H9 (cell line): ENCODE measurements at places on chromosomes 13 and 19. TPM values are rescaled to one million over a fixed set of nuclear protein-coding genes. Genes with fewer than 3 reads are reported as not detected.

Gene ZSCAN5B
- total RNA-seq, result 0.13 TPM in 1 of 2 replicates, not detected in the other

Gene ZNF724
- total RNA-seq, result 52.1 and 56.7 TPM in 2 replicates

Gene TMEM255B
- 2.1 and 2.8 TPM in 2 replicates for total RNA-seq

Gene PSPC1
- total RNA-seq, result 134 and 137 TPM in 2 replicates

Gene PRRG2
- 3.3 and 3.5 TPM in 2 replicates for total RNA-seq

Gene SPACA4
- not detected in 2 replicates for total RNA-seq

DNA sequence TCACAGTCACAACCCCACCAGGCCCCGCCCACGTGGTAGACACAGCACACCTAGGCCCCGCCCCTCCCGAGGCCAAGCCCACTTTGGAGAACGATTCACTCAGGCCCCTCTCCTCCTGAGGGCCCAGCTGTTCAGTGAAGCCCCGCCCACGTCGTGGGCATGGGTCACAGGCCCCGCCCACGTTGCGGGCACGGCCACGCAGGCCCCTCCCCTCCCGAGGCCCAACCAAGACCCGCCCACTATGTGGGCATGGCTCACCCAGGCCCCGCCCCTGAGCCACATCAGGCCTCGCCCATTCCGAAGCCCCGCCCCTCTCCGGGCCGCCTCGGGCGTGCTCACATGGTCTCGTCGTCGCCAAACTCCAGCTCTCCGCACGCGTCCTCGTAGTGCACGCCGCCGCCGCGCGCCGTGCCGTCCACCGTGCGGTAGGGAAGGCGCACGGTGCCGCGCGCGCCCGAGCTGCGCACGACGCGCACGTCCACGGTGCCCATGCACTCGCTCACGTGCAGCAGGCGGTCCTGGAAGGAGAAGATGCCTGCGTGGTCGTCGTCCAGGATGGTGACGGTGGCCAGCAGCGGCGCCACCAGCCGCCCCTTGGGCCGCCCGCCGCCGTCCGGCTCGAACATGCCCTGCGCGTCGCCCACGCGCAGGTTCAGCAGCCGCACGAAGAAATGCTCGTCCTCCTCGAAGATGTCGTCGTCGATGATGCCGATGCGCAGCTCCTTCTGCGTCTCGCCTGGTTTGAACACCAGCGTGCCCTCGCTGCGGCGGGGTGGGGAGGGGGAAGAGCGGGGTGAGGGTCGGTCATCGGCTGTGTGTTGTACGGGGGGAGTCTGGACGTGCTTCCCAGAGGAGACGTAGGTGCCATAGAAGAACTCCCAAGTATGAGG lies 24.0 kb downstream of the SLC8A2 start:
- no peak overlapping the region for H3K27ac ChIP-seq
- H3K27me3 ChIP-seq, result no peaks in the 10 kb centered on the region; the same call in 1 of the 2 replicates
- no peaks in the 10 kb centered on the region; the same call in 1 of the 2 replicates for H3K36me3 ChIP-seq
- peak; percentile 99 for DNase-seq
- H3K4me3 ChIP-seq, result peak overlapping the region; percentile 74

GRCh38 chr13:97751477-97751876 lies 202.0 kb upstream of the IPO5 start:
- no peak overlapping the region for H3K4me3 ChIP-seq
- no peak for DNase-seq
- no peaks in the 10 kb centered on the region for H3K27me3 ChIP-seq
- H3K27ac ChIP-seq, result no peak overlapping the region

- no peak for DNase-seq
- no peaks in the 10 kb centered on the region for H3K27me3 ChIP-seq
- no peak overlapping the region for H3K4me3 ChIP-seq
- no peak overlapping the region for H3K27ac ChIP-seq
- H3K36me3 ChIP-seq, result peaks cover 3% of the 10 kb centered on the region; the same call in 2 of the 3 replicates
- peaks cover 8% of the 10 kb centered on the region; the same call in 1 of the 2 replicates for H3K4me1 ChIP-seq
Observed at GRCh38 chr13:52001120-52001731, 10.0 kb downstream of the ATP7B start.

DNA sequence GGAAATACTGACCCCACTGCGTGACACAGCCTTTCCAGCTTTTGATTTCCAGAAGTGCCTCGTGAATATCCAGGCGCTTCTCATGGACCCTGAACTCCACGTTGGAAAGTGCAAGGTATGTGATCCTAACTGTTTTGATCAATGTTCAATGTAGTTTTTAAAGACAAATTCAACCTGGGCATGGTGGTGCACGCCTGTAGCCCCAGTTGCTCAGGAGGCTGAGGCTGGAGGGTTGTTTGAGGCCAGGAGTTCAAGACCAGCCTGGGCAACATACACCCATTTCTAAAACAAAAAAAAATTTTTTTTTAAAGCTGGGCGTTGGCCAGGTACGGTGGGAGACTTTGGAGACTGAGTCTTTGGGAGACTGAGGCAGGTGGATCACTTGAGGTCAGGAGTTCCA lies 31.3 kb downstream of the CATSPERD start:
- H3K27me3 ChIP-seq, result no peaks in the 10 kb centered on the region
- H3K36me3 ChIP-seq, result no peaks in the 10 kb centered on the region
- no peak for DNase-seq

DNA sequence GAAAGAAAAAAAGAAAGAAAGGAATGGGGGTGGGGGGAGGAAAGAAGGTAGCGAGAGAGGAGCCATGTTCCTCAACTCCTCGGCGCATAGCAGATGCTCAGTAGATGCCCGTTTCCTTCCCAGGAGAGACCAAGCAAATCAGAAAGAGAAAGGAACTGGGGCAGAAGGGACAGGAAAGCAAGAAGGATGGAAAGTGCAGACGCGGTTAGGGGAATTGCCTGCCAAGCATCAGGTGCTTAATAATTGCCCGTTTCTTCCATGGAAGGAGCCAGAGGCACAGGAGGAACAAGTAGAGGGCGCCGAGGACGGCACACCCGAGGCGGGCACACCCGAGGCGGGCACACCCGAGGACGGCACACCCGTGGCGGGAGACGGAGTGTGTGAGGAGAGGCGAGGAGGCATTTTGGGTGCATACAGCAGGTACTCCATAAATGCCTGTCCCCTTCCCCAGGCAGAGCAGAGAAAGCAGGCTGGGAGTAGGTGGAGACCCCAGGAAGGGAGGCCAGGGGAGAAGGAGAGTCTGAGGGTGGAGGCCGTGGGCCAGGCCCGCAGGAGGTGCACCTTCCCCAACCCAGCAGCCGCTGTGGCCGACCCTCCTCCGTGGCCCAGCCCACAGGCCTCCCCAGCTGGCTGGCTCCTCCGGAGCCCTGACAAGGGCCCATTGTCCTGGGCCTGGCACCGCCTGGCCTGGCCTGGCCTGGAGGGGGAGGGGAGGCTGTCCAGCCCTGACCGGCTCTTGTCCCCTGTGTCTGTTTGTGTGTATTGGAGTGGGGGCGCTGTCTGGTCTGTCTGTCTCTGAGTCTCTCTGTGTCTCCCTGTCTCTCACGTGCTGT lies 14.6 kb downstream of the JOSD2 start:
- peaks cover 30% of the 10 kb centered on the region; the same call in 1 of the 2 replicates for H3K27me3 ChIP-seq
- H3K4me1 ChIP-seq, result peaks cover 4% of the 10 kb centered on the region; the same call in 1 of the 2 replicates
- no peaks in the 10 kb centered on the region for H3K36me3 ChIP-seq
- H3K4me3 ChIP-seq, result no peak overlapping the region
- H3K27ac ChIP-seq, result no peak overlapping the region
- DNase-seq, result peak; percentile 71

DNA sequence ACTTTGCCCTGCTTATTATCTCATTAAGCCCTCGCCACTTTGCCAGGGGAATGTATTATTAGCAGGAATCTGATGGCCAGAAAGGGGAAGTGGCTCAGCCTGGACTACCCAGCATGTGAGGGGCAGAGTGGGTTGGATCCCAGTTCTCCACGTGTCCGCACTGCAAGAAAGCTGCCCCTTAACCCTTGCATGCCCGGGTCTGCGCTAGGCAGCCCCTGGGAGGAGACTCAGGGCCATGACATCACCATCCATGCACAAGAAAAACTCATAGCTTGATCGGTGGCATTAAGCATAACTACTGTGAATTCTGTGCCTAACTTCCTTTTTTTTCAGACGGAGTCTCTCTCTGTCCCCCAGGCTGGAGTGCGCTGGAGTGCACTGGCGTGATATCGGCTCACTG lies 8.9 kb downstream of the CACNG8 start:
- H3K36me3 ChIP-seq, result peaks cover 11% of the 10 kb centered on the region
- no peak overlapping the region for H3K27ac ChIP-seq
- no peak overlapping the region for H3K4me3 ChIP-seq
- no peaks in the 10 kb centered on the region for H3K4me1 ChIP-seq
- DNase-seq, result peak; percentile 45
- H3K27me3 ChIP-seq, result no peaks in the 10 kb centered on the region

DNA sequence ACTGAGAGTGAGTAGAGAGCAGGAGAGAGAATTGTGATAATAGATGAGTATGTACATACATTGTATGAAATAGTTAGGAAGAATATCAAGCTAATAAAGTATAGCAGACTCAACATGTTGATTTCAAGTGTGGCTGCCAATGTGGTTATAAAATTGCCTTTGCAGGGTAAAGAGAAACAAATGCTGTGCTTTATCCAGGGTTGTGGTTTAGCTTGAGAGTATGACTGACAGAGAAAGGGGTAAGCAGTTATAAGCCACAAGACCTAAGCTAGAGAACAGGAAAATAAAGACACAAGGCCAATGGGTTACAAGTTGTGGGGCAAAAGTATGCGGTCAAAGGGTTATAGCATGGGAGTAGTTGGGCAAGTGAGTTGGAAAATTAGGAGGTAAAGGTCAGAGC lies 1217.5 kb downstream of the DIAPH3 start:
- no peaks in the 10 kb centered on the region for H3K4me1 ChIP-seq
- no peaks in the 10 kb centered on the region for H3K27me3 ChIP-seq
- no peak for DNase-seq
- H3K36me3 ChIP-seq, result peaks cover 39% of the 10 kb centered on the region
- H3K4me3 ChIP-seq, result no peak overlapping the region

- DNase-seq, result no peak
- no peaks in the 10 kb centered on the region; the same call in 1 of the 2 replicates for H3K4me1 ChIP-seq
- no peaks in the 10 kb centered on the region for H3K36me3 ChIP-seq
- no peak overlapping the region for H3K27ac ChIP-seq
Observed at GRCh38 chr13:43895940-43896339, 16.2 kb downstream of the LACC1 start.

- H3K4me3 ChIP-seq, result peak within 1 kb of the TSS; percentile 83
- DNase-seq, result peak; percentile 57
- H3K27ac ChIP-seq, result no peak within 1 kb of the TSS
- peaks cover 2% of the 10 kb centered on the region; the same call in 1 of the 2 replicates for H3K4me1 ChIP-seq
- no peaks in the 10 kb centered on the region for H3K36me3 ChIP-seq
- peaks cover 55% of the 10 kb centered on the region for H3K27me3 ChIP-seq
Observed at GRCh38 chr19:10420444-10421239, at the start of gene PDE4A. Gene PDE4A (plus strand): TSS chr19:10420538. CDS start chr19:10420765, 227 bp downstream.

GRCh38 chr19:52034051-52034728 lies 6.0 kb upstream of the ZNF614 start:
- no peaks in the 10 kb centered on the region for H3K4me1 ChIP-seq
- no peak overlapping the region for H3K27ac ChIP-seq
- DNase-seq, result no peak
- no peak overlapping the region for H3K4me3 ChIP-seq
- H3K27me3 ChIP-seq, result no peaks in the 10 kb centered on the region

GRCh38 chr19:8034178-8034525 lies 18.4 kb upstream of the CCL25 start:
- H3K27ac ChIP-seq, result no peak overlapping the region
- no peak overlapping the region for H3K4me3 ChIP-seq

DNA sequence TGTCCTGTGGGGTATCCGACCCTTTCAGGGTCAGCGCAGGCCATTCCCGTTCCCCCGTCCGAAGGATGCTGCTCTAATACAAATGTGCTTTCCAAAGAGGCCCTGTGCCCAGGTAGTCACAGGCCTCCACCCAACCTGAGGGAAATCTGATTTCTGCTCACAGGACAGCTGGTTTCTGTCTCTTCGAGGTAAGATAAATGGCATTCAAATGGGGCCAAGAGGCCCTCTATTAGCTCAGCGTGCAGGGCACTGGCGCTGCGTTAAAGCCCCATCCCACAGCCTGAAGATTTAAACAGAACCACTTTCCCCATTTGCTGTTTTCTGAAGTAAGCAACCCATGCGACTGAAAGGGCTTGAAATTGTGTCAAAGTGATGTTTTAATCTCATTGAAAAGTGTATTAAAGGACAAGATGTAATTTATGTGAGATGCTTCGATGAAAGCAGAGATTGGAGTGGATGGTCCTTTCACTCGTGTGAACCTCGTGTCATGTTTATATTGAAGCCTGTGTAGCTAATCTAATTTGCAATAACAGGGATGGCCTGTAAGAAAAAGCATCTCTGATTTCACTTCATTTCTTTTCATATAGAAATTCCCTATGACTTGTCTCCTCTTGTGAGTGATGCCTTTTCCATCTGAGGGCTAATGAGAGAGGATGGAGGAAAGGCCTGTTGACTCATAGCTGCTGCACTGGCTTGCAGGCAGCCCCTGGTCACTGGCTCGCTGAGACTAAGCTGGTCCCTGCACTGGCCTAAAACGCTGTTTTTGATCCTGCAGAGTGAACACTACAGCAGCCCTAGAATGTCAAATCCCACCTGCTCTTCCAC lies 7.3 kb upstream of the SOX1 start:
- no peak overlapping the region for H3K27ac ChIP-seq
- H3K4me3 ChIP-seq, result no peak overlapping the region
- no peaks in the 10 kb centered on the region for H3K4me1 ChIP-seq
- peaks cover 94% of the 10 kb centered on the region for H3K27me3 ChIP-seq
- H3K36me3 ChIP-seq, result no peaks in the 10 kb centered on the region
- DNase-seq, result no peak

- H3K36me3 ChIP-seq, result no peaks in the 10 kb centered on the region
- no peak overlapping the region for H3K27ac ChIP-seq
- 0 out of 2 replicates have a peak, but pooled peaks cover 3% of the 10 kb centered on the region for H3K4me1 ChIP-seq
Observed at GRCh38 chr13:30421093-30422053, 920 bp upstream of the UBE2L5 start.

DNA sequence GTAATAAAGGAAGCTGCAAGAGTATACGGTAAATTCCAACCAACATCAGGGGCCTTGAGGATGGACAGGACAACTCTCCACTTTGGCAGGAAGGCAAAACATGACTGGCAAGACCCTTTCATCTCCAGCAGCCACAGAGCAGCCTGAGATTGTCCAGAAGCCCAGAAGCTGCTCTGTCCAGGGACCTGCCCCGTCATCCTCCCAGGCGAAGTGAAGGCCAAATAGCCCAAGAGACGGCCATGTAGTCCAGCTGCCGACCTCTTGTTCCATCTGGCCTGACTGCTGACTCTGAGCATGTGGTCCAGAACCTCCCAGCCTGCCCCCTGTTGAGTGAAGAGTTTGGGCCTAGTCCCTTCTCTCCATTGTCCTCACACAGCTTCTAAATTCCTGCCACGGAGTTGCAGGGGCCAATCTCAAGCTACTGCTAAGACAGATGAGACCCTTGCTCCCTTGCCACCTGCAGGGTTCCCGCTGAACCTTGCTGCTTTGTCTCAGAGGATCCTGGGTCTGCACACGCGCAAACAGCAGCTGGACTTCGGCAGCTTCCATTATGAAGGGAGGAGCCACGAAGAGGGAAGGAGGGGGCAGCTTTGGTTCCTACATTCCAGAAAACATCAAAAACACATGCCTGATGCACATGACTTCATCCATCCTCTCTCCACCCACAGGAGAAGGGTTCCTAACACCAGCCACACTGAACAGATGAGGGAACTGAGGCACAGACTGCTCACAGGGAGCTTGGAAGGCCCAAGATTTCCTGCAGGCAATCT lies 196.9 kb downstream of the KATNAL1 start:
- no peaks in the 10 kb centered on the region for H3K4me1 ChIP-seq
- DNase-seq, result no peak
- H3K4me3 ChIP-seq, result no peak overlapping the region
- H3K36me3 ChIP-seq, result no peaks in the 10 kb centered on the region
- H3K27ac ChIP-seq, result no peak overlapping the region
